ENCODE measurements at places on chromosomes 7 and 10.

DNA sequence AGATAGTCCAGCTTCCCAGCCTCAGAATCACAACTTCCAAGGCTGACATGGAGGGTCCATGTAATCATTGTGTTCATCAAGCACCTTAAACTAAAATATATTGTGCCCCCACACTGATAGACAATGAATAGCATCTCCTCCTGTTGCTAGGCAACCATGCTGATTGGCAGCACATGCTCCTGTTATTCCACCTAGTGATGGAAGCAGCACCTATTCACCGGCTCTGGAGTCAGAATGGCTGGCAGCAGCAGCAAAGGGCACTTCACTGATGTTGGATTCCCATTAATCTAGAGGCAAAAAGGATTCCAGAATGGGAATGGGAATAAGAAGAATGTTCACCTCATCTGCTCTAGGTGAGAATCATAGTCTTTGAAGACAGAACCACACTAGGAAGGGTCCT lies 55.0 kb downstream of the RELN start:
- no peaks in the 10 kb centered on the region for H3K4me1 ChIP-seq
- H3K4me3 ChIP-seq = no peak overlapping the region
- DNase-seq = no peak
- no peak overlapping the region for H3K27ac ChIP-seq

- H3K36me3 ChIP-seq = no peaks in the 10 kb centered on the region
- H3K27me3 ChIP-seq = no peaks in the 10 kb centered on the region
- no peak overlapping the region for H3K27ac ChIP-seq
Measured at GRCh38 chr10:116686632-116687031, 55.7 kb downstream of the HSPA12A start.

- H3K27me3 ChIP-seq = peaks cover 14% of the 10 kb centered on the region
- no peak overlapping the region for H3K27ac ChIP-seq
Measured at GRCh38 chr10:101054351-101054750, 7.4 kb upstream of the KAZALD1 start.

DNA sequence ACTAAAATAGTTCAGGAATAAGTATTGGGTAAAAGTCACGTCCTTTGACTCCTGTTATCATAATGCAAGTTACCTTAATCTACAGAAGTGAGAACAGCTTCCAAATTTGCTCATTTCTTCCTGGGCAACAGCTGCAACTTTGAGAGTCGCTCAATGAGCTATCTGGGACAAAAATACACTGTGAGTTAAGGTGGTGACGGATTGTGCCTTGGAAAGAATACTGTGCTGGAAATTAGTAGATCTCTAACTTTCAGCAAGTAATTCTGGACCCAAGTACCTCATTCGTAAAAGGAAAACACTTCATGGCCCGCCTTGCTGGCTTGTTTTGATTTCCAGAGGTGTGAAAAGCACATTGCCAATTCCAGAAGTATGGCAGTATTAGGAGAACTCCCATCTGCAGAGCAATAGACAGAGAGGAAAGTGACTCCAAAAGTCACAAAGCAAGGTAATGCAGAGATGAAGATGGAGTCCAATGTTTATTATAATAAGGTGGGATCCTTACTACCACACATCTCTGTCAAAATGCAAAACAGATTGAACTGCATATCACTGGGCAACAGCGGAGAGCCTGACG lies 626.0 kb downstream of the SORCS3 start:
- no peak overlapping the region for H3K4me3 ChIP-seq
- no peak overlapping the region for H3K27ac ChIP-seq
- H3K4me1 ChIP-seq = no peaks in the 10 kb centered on the region
- no peaks in the 10 kb centered on the region for H3K27me3 ChIP-seq
- H3K36me3 ChIP-seq = no peaks in the 10 kb centered on the region

- no peak overlapping the region for H3K27ac ChIP-seq
- no peaks in the 10 kb centered on the region for H3K27me3 ChIP-seq
- H3K4me1 ChIP-seq = no peaks in the 10 kb centered on the region
- H3K4me3 ChIP-seq = no peak overlapping the region
- no peaks in the 10 kb centered on the region for H3K36me3 ChIP-seq
- no peak for DNase-seq
Measured at GRCh38 chr10:260819-261429, 125.7 kb downstream of the ZMYND11 start.

DNA sequence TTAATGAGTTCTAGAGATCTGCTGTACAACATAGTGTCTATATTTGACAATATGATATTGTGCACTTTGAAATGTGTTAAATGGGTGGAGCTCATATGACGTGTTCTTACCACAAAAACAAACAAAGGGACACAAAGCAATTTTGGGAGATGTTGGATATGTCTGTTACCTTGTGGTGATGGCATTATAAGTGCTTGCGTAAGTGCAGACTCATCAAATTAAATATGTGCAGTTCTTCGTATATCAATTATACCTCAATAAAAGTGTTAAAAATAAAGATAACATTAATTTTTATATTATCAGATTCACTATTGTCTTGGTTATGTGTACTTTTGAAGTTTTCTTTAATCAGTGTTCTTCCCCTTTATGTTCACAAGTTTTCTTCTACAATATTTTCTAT lies 372.9 kb upstream of the COBL start:
- no peak overlapping the region for H3K4me3 ChIP-seq
- DNase-seq = no peak
- H3K36me3 ChIP-seq = no peaks in the 10 kb centered on the region
- H3K4me1 ChIP-seq = no peaks in the 10 kb centered on the region
- no peak overlapping the region for H3K27ac ChIP-seq
- no peaks in the 10 kb centered on the region for H3K27me3 ChIP-seq

DNA sequence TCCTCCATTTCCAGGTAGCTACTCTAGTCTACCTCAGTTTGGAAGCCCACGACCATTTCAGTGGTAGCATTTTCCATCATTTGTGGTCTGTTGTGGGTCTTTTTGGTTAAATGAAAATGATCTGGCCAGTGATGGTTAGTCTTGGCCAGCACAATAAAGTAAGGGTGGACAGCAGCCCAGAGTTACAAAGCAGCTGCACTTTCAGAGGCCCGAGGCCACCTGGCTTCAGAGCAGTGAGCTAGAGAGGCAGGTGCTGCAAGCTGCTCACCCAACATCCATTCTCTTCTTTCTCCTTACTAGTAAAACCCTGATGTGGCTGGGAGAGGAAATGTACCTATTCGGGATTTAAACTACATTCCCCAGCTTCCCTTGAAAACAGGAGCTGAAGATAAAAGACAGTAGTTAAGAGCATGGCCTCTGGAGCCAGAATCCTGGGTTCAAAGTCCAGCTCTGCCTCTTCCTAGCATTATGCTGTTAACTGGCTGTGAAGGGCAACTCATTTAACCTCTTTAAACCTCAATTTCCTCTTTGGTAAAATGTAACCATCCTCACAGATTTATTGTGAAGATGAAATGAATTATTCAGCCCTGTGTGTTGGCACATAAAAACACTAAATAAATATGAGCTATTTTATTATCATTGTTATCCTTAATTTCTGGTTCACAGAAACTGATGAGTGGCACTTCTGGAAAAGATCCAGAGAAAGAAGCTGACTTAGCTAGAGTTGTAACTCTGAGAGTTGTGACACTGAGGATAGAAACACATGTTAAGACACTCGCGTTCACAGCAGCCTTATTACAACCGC lies 517.4 kb downstream of the PARD3 start:
- no peaks in the 10 kb centered on the region for H3K36me3 ChIP-seq
- H3K27me3 ChIP-seq = no peaks in the 10 kb centered on the region
- DNase-seq = no peak
- H3K4me3 ChIP-seq = no peak overlapping the region

DNA sequence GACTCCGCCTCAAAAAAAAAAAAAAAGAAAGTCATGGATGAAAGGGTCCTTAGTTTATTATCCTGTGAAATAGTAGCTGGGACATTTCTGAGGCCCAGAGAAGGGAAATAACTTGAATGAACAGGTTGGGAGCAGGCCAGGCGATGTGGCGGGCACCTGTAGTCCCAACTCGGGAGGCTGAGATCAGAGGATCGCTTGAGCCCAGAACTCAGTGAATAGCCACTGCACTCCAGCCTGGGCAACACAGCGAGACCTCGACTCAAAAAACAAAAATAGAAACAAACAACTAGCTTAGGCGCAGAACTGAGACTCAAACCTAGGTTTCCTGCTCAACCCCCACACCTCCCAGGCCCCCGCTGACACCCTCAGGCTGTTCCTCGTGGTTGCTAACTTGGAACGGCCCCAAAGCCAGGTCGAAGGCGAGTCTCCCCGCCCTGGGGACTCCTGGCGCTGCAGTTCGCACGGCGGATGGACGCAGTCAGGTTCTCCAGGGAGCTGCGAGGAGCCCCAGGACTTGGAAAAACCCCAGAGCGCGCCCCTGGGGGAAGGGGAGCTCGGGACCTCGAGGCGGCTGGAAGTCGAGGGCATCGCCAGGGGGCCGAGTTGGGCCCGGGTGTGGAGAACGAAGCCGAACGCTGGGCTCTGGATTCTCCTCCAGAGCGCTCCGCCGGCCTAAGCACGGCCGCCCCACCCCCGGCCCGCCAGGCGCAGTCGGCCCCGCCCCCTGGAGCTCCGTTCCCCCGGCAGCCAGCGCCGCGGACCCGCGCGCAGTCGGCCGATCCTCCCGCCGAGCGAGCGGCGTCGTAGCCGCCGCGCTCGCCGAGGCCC lies at the start of gene STOX1:
TSS of gene STOX1 (plus strand) at position 768 of the 828 bp plus-strand sequence. CDS start 93 bp downstream, outside the sequence.
- no peaks in the 10 kb centered on the region for H3K36me3 ChIP-seq
- H3K27ac ChIP-seq = peak within 1 kb of the TSS; percentile 18
- H3K4me3 ChIP-seq = peak within 1 kb of the TSS; percentile 66
- DNase-seq = peak; percentile 15
- H3K27me3 ChIP-seq = no peaks in the 10 kb centered on the region

GRCh38 chr10:2870654-2871053 lies 196.7 kb upstream of the PFKP start:
- H3K4me1 ChIP-seq = no peaks in the 10 kb centered on the region
- no peak overlapping the region for H3K27ac ChIP-seq
- no peaks in the 10 kb centered on the region for H3K27me3 ChIP-seq
- H3K4me3 ChIP-seq = no peak overlapping the region
- DNase-seq = no peak

- no peaks in the 10 kb centered on the region for H3K27me3 ChIP-seq
- DNase-seq = no peak
- no peaks in the 10 kb centered on the region for H3K4me1 ChIP-seq
- H3K36me3 ChIP-seq = no peaks in the 10 kb centered on the region
- no peak overlapping the region for H3K4me3 ChIP-seq
Measured at GRCh38 chr7:49624611-49625010, 148.8 kb upstream of the VWC2 start.

DNA sequence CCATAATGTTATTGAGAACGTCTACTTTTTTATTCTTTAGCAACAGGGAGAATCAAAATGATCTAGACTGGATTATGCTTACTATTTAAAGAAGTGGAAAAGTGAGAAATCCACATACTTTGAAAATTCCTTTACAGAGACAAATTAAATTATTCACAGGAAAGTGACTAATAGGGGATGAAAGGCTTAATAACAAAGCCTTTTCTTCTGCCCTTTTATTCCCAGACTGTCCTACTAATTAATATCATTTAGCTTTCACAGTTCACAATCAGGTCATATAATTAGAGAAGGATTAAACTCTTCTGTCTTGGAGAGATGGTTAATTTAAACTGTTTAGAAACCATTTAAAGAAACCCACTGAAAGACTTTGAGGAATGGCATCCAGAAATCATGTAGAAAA lies 58.8 kb downstream of the ARL4A start:
- no peak overlapping the region for H3K4me3 ChIP-seq
- H3K27me3 ChIP-seq = no peaks in the 10 kb centered on the region
- no peak overlapping the region for H3K27ac ChIP-seq
- no peaks in the 10 kb centered on the region for H3K36me3 ChIP-seq

DNA sequence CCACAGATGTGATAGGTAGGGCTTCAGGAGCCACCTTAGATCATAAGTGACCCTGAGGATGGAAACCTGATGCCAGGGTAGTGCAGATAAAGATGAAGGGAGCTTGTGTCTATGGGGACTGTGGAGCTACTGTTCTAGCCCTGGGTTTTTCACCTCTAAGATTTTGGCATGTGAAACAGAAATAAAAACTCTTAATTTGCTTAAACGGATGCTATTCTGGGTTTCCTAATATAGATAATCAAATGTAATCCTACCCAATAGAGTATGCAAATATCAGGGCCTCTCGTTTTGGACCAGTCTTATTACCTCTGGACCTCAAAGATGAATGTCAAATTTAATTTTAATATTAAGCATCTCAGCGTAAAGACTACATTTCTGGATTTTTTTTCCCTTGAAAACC lies 49.3 kb downstream of the ABCB4 start:
- H3K4me3 ChIP-seq = no peak overlapping the region
- H3K36me3 ChIP-seq = no peaks in the 10 kb centered on the region
- no peak overlapping the region for H3K27ac ChIP-seq

DNA sequence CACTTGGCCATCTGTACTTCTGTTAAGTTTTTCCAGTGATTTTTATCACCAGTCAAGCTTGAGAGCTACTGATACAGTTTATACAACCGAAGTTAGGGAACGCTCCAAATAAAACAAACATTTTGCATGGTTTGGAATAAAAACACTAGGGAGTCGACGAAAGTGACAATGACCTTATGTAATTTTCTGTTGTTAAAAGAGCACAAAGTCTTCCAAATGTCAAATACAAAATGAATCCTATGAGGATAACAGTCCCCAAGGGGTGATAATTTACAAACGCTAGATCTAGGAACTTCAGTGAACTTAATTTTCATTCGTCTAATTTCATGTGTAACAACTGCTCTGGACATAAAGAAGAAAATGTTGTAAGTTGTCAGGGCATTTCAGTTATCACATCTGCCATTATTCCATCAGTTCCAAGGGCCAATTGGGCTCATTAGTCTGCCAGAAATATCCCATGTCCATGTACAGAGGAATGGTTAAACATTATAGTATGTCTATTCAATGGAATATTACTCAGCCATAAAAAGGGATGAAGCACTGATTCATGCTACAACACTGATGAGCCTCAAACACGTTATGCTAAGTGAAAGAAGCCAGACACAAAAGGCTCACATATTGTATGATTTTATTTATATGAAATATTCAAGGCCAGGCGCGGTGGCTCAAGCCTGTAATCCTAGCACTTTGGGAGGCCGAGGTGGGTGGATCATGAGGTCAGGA lies 38.0 kb upstream of the CYTH3 start:
- no peak overlapping the region for H3K27ac ChIP-seq
- no peak for DNase-seq
- no peaks in the 10 kb centered on the region for H3K4me1 ChIP-seq
- H3K4me3 ChIP-seq = no peak overlapping the region
- H3K36me3 ChIP-seq = no peaks in the 10 kb centered on the region
- no peaks in the 10 kb centered on the region for H3K27me3 ChIP-seq

Data from gastrocnemius medialis (tissue), 4 donors.